ENCODE measurements at places on chromosomes 12 and 14. TPM values are rescaled to one million over a fixed set of nuclear protein-coding genes. Genes with fewer than 3 reads are reported as not detected.

DNA sequence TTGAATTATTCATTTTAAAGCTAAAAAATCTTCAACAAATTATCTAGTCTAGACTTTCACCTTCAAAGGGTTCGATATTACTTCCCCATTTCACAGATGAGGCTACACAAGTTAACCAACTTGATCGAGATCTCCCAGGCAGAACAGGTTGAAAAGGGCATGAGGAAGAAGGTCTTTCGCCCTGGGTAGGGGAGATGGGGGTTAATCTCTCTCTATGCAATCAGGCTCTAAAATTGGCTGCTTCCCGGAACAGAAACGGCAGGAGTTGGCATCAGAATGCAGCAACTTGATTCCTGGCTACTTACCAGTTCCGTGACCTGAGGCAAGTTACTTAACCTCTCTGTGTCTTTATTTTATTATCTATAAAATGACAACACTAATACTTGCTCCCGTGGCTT is 2.4 kb upstream of the CISTR start:
- DNase-seq: no peak

- no peak for DNase-seq
Observed at GRCh38 chr12:72075401-72075800, 136.8 kb downstream of the TPH2 start.

DNA sequence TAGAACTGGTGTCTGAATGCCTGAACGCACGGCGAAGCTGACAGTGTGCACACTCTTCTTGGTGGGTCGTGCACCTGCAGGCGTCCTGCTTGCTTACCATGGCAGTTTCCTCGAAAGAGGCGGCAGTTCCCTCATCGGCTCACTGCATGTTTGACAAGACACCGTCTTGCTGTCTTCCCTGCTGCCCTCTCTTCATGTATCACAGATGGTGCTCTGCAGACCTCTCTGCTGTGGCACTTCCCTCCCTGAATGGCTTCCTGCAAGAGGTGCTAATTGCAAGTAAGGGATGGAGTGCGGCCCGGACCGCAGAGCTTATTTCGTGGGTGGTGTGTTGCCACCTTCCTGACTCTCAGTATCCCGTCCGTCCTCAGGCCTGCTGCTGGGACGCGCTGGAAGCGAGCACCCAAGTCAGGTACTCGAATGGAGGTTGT is 156.7 kb upstream of the RTL1 start:
- DNase-seq: peak; percentile 73

Gene DIO2
- total RNA-seq: 6.1 TPM

Gene PIWIL1
- total RNA-seq: not detected

- no peak for DNase-seq
Observed at GRCh38 chr12:104546575-104546974, 89.8 kb downstream of the CHST11 start.

- no peak for DNase-seq
Observed at GRCh38 chr12:104569346-104570173, 112.8 kb downstream of the CHST11 start.

DNA sequence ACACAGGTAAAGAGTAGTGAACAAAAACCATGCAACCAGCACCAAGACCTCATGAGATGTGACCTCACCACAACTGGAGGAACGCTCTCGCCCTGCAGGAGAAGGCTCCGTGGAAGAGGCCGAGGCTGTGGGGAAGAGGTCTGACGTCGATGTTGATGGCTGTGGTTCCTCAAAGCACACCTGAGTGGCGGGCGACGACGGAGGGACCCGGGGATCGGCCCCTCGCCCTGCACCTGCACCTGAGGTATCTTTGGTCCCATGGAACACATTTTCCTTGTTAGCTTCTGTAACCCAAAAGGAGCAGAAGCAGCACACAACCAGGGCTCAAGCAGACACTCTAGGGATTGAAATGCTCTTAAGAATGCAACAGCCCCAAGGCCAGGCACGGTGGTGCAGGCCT is 17.9 kb downstream of the CHFR start:
- no peak for DNase-seq

DNA sequence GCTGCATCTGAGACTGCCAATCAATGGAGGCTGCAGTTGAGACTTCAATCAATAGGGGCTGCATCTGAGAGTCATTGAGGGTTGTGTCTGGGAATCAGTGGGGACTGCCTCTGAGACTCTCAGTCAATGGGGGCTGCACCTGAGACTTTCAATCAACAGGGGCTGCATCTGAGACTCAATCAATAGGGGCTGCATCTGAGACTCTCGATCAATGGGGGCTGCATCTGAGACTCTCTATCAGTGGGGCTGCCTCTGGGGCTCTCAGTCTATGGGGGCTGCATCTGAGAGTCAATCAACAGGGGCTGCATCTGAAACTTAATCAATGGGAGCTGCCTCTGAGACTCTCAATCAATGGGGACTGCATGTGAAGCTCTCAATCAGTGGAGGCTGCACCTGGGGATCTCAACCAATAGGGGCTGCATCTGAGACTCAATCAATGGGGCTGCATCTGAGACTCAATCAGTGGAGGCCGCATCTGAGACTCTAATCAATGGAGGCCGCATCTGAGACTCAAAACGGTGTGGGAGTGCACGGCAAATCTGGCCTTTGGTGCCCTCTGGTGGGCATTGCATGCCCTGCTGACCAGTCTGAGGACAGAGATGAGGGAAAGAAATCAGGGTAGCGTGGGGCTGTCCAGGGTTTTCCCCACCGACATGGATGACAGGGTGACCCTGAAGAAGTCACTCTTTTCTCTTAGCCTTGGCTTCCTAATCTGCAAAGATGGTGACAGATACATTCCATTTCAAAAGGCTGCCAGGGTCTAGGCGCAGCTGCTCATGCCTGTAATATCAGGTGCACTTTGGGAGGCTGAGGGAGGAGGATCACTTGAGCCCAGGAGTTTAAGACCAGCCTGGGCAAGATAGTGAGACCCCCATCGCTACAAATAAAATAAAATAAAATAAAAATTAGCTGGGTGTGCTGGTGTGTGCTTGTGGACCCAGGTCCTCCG is 41.3 kb upstream of the EIF5 start:
- peak; percentile 93 for DNase-seq

Gene BMAL2
- total RNA-seq: 7.6 TPM

Gene OR4E1
- not detected for total RNA-seq

Gene DDN
- total RNA-seq: not detected

Gene TRHDE
- 4.8 TPM for total RNA-seq

GRCh38 chr12:111270774-111271173 is 98.1 kb downstream of the PHETA1 start:
- DNase-seq: no peak

DNA sequence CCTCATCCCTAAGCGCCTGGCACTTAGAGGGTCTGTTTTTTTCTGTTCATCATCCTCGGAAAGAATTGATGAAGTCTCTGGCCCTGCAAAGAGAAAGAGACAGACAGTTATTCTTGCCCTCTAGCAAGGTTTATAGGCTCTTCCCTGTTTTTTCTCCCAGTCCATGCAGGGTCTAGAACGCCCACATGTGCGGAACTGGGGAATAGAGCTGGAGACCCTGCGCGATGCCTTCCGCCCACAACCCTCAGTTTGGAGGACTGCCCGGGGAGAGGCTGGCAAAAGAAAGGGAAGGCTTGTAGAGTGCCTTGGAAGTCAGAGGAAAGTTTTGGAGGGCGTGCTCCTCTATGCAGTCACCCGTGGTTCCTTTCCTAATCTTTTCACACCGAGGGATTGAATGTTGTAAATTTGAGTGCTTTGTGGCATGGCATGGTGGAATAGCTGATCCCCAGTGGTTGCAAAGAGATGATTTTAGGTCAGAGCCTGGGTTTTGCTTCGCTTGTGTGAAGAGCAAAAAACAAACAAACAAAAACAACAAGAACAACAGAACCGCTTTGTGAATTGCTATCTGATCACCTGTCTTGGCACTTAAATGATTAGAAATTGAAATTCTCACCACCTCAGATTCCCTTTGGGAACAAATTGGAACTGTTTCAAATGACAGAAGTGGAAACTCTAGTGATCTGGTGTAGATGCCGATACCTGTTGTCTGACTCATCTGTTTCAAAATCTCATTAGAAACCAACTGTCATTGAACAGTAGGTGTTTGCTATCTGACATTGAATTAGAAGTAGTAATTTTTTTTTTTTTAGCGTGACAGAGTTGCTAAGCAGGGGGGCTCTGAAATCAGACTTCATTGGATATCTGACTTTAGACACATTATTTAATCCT is 947 bp downstream of the GAS2L3 start:
- DNase-seq: no peak

- DNase-seq: no peak
Observed at GRCh38 chr12:93223440-93224426, 154.0 kb upstream of the NUDT4 start.

GRCh38 chr12:19421503-19422282 is 17.6 kb upstream of the AEBP2 start:
- no peak for DNase-seq

DNA sequence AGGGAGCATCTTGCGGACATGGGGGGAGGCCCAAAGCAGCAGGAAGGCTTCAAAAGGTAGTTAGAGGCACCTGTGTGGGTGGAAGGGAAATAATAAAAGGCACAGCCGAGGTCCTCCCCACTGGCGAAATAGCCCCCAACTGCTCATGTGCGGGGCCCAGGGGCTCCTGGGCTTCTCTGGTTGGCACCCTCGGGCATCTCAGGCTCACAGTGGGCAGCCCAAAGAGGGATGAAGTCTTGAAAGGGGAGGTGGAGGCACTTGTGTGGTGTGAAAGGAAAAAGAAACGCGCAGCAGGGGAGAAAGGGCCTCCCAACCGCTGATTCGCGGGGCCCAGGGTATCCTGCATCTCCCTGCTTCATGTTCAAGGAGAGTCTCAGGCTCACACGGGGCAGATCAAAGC is 579.4 kb downstream of the ALG10 start:
- DNase-seq: peak; percentile 46

GRCh38 chr14:75452900-75453816 is 25.3 kb downstream of the JDP2 start:
- peak; percentile 91 for DNase-seq

- no peak for DNase-seq
Observed at GRCh38 chr12:119229837-119230236, 51.1 kb downstream of the HSPB8 start.

Gene ART4
- total RNA-seq: 16.1 TPM

GRCh38 chr12:113898466-113898865 is 67.7 kb downstream of the RBM19 start:
- DNase-seq: no peak

DNA sequence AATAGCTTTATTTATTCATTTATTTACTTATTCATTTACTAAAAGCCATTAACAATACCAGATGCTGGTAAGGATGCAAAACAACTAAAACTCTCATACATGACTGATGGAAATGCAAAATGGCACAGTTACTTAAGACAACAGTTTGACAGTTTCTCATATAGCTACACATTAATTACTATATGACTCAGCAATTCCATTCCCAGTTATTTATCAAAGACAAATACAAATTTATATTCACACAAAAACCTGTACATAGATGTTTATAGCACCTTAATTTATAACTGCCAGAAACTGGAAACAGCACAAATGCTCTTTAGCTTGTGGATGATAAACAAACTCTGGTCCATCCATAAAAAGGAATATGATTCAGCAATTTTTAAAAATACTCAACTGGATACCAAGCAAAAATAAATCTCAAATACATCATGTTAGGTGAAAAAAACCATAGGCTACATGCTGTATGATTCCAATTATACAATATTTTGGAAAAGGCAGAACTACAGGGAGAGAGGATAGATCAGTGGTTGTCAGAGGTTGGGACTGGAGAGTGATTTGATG is 37.9 kb upstream of the ST8SIA1 start:
- no peak for DNase-seq

DNA sequence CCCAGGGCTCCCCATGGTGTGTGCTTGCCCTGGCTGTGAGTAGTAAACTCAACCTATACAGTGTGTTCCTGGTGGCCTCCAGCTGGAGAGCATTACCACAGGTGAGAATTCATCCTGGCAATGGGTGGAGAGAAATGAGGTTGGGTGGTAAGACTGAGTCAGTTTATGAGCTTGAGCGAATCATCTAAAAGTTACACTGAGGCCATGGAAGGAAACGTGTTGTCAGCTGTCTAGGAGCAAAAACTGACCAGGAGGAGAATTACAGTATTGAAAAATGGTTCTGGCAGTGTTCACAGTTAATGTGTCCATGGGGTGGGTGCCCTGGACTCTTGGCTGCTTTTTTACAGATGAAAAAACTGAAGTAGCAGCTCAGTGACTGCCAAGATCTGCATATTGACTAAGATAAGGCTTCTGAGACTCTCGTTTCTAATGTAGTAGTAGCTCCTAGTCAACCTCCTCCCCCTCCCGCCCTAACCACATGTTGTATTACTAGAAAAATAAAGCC is 202.0 kb upstream of the AMIGO2 start:
- DNase-seq: no peak

- peak; percentile 79 for DNase-seq
Observed at GRCh38 chr14:67413806-67414769, 2.1 kb upstream of the PLEK2 start.

Gene GCN1
- total RNA-seq: 50.2 TPM

DNA sequence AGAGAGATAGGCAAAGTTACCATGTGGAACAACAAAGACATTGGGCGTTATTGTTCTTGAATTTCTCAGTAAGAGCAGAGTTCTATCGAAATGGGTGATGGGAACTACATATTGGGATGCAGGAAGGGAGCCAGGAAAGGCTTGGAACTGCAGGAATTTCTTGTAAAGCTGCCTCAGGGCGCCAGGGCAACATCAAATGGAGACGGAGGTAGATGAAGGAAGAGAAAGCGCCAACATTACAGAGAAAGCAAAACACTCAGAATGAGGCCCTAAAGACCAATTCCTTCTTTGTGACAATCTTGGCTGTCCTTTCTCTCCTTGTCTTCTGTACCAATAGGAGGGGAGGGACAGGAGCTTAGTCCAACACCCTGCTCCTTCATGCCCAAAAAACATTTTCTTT is 148.4 kb downstream of the RPAP3 start:
- DNase-seq: no peak

DNA sequence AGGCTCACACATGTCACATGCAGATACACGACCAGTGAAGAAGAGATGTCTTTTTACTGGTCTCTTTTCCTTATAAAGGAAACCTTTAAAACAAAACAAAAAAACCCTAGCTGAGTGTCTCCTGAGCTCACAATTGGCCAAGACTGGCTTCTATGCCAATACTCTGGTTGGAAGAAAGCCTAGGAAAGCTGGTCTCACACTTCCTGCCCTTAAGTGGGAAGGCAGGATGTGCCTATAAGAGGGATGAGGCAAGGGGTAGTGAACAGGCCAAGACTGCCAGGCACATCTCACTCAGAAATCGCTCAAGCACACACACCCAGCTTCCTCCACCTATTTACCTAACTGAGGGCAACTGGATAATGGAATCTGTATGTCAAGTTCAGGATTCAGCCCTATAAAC is 50.0 kb downstream of the SOCS2 start:
- DNase-seq: no peak

DNA sequence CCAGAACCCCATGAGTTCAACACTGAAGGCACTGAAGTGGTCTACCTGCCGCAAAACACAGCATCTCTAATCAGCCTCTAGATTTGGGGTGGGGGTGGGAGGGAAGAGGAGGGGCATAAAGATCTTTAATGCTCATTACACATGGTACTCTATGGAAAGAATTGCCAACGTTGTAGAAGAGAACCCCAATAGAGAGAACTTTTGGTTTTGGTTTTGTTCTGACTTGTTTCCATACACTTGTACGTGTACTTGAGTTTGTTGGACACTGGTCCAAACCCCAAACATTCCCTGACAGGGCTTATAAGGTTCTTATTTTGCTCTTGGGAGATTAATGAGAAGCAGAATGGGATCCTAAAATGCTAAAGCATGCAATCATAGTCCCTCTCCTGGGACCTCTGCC is 31.0 kb downstream of the GNPTAB start:
- DNase-seq: no peak

- no peak for DNase-seq
Observed at GRCh38 chr12:58372298-58372697, 430.9 kb downstream of the ATP23 start.

- DNase-seq: no peak
Observed at GRCh38 chr12:25830456-25830855, 128.0 kb upstream of the RASSF8 start.

Gene INSM2
- not detected for total RNA-seq

Gene PRPH
- 0.67 TPM for total RNA-seq

Data from posterior vena cava (tissue), 2 donors.